ENCODE measurements at places on chromosomes 1 and 21. TPM values are rescaled to one million over a fixed set of nuclear protein-coding genes. Genes with fewer than 3 reads are reported as not detected.

The AGT gene
- not detected for total RNA-seq

The HSD3B2 gene
- total RNA-seq = not detected

The FMO5 gene
- 0.12 TPM for total RNA-seq

The S100A5 gene
- total RNA-seq = 3.9 TPM

The IFNAR1 gene
- 34.7 TPM for total RNA-seq

The GPR161 gene
- total RNA-seq = 0.27 TPM

The CACHD1 gene
- total RNA-seq = 0.17 TPM

The KIF14 gene
- 17.0 TPM for total RNA-seq

The CFAP45 gene
- 0.68 TPM for total RNA-seq

The AQP10 gene
- total RNA-seq = not detected

The PTPRC gene
- 773 TPM for total RNA-seq

The RGS1 gene
- 27.3 TPM for total RNA-seq

The LCE7A gene
- total RNA-seq = not detected

The RSPH1 gene
- total RNA-seq = not detected

The ELAPOR1 gene
- total RNA-seq = 5.7 TPM

The PTCH2 gene
- 0.98 TPM for total RNA-seq

The RNU1-4 gene
- total RNA-seq = 2,251 TPM

The SPATC1L gene
- total RNA-seq = 7.7 TPM

The KRTAP19-1 gene
- total RNA-seq = not detected

The SYNJ1 gene
- 24.8 TPM for total RNA-seq

All from T-helper 1 cell treated with Interleukin-12 subunit alpha and Interleukin-12 subunit beta and Interleukin-4 antibody, amounts not matched to agents 30 ng/mL and 1 ng/mL, for 36 hours (primary cell).